H54 (cell line): ENCODE measurements at places on chromosomes 11 and 22.
A peak's percentile ranks its signal among the peaks of the same experiment; 100 is the strongest.

DNA sequence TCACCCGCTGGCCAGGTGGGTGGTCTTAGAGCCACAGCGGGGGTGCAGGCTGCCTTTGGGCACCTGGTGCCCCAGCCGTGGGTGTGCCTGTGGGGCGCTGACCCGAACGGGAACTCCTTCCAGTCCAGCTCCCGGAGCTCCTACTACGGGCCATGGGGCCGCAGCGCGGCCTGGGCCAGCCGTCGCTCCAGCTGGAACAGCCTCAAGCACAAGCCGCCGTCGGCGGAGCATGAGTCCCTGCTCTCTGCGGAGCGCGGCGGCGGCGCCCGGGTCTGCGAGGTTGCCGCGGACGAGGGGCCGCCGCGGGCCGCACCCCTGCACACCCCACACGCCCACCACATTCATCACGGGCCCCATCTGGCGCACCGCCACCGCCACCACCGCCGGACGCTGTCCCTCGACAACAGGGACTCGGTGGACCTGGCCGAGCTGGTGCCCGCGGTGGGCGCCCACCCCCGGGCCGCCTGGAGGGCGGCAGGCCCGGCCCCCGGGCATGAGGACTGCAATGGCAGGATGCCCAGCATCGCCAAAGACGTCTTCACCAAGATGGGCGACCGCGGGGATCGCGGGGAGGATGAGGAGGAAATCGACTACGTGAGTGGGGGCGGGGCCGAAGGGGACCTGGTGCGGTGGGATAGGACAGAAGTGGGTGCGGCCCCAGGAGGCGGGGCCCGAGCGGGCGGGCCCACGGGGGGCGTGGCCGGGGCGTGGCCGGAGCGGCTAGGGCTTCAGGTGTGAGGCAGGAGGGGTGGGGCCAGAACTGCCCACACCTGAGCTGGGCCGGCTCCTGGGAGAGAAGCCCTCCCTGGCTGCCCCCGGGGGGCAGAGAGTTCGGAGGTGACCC lies 91.5 kb downstream of the CACNA1I start:
- no peak for DNase-seq

DNA sequence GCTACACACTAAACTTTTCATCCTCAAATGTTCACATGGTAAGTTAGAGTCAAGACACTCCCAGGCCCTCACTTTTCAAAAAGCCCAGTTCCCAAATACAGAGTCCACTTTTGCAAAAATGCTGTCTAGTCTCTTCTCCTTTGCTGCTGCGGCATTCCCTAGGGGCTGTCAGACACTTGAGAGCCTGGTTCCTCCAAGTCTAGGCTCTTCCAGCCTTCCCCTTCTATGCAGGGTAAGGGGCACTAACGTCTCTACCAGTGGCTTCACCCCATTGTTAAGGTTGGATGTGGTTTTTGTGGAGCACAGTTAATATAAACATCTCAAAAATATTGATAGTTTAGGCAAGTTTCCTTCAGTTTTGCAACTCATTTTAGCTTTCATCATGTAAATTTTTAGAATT lies 181.5 kb downstream of the KIF18A start:
- no peak for DNase-seq

DNA sequence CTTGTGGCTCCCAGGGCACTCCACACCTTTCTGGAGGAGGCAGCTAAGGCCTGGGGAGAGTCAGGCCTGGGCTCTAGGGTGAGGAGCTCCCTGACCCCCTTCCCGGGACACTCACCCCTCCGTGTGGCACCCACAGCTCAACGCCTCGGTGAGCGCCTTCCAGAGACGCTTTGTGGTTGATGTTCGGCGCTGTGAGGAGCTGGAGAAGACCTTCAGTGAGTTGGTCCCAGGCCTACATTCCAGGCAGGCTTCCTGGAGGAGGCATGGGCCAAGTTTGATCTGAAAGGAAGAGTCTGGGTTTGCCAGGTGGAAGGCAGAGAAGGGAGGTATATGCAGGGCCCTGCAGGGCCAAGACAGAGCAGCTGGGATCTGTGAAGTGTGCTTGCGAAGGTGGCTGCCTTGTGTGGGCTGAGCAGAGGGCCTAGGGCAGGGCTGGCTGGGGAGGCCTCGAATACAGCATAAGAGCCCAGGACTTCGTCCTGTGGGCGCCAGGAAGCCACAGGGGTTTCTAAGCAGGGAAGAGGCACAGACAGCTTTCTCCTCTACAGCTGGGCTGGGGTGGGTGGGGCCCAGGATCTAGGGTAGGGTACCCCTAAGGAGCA lies 2.9 kb downstream of the TCIRG1 start:
- no peak for DNase-seq

DNA sequence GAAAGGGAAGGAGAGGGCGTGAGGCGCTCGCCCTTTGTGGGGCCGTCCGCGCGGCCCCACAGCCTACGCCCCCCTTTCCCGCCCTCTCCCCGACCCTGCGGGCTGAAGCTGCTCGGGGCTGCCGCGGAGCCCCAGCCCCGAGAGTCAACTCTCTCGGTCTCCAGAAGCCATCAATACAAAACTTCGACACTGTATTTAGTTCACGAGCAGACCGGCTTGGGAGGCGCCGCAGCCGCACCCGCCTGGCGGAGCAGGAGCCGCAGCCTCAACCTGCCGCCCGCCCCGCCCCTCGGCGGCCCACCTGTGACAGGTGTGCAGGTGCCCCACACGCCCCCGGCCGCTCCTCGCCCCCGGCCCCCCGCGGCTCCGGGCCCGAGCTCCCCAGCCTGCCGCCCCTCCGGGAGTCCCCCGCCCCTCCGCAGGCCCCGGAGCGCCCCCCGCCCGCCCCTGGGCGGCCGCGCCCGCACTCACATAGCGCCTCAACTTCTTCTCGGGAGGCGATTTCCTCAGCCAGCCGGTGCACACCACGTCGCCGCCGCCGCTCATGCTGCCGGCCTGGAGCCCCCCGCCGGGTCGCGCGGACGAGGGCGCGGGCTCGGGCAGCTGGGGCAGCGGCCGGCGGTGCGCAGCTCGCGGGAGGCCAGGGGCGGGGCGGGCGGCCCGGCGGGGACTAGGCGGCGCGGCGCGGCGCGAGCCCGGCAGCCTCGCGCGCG lies at the start of gene GAB2:
Gene GAB2 (minus strand): TSS at position 646 of the 713 bp plus-strand sequence. CDS start 100 bp downstream, at position 546.
- no peak for DNase-seq

GRCh38 chr22:35381424-35382009 lies 621 bp downstream of the HMOX1 start:
- DNase-seq, result no peak

GRCh38 chr11:6040874-6041273 lies 10.3 kb upstream of the OR56A1 start:
- no peak for DNase-seq

GRCh38 chr11:1763796-1764661 lies at the start of gene CTSD:
TSS of gene CTSD (minus strand) at chr11:1763927. CDS start at chr11:1763859, 68 bp downstream.
- peak; percentile 90 for DNase-seq

DNA sequence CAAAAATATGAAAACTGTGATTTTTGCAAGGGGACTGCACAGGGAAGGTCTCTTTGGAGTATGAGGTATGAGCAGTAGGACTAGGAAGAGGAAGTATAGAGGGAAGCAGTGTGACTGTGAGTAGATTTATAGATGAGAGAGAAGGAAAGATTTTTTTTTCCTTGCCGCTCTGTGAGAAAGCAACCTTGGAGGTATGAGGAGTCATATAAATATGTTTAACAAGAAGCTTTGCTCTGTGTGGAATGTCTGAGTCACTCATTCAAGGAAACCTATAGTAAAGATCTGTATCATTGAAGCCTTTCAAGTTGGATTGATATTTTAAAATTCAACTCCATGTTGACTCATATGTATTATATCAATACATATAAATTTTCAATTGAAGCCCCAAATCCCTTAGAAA lies 26.2 kb downstream of the DNHD1 start:
- DNase-seq, result peak; percentile 51

GRCh38 chr11:113034576-113034975 lies 73.4 kb downstream of the NCAM1 start:
- DNase-seq, result no peak

- DNase-seq, result no peak
Observed at GRCh38 chr11:121553806-121554205, 101.0 kb upstream of the SORL1-AS1 start.

DNA sequence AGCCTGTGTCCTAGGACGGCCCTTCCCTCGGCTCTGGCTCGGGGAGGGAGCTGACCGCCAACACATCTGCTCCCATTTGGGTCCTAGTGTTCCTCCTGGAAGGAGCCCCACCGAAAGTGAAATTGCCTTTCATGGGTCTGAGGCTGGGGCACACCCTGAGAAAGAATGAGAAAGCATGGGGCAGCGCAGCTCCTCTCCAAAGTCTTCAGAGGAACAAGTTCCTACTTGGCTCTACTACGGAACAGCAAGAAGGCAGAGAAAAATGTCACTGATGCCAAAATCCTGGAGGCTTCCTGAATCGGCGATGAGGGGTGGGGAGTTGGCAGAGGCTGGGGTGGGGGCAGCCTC lies 41.5 kb upstream of the MYEOV start:
- no peak for DNase-seq

- DNase-seq, result no peak
Observed at GRCh38 chr22:19232623-19233022, 54.1 kb upstream of the SLC25A1 start.

DNA sequence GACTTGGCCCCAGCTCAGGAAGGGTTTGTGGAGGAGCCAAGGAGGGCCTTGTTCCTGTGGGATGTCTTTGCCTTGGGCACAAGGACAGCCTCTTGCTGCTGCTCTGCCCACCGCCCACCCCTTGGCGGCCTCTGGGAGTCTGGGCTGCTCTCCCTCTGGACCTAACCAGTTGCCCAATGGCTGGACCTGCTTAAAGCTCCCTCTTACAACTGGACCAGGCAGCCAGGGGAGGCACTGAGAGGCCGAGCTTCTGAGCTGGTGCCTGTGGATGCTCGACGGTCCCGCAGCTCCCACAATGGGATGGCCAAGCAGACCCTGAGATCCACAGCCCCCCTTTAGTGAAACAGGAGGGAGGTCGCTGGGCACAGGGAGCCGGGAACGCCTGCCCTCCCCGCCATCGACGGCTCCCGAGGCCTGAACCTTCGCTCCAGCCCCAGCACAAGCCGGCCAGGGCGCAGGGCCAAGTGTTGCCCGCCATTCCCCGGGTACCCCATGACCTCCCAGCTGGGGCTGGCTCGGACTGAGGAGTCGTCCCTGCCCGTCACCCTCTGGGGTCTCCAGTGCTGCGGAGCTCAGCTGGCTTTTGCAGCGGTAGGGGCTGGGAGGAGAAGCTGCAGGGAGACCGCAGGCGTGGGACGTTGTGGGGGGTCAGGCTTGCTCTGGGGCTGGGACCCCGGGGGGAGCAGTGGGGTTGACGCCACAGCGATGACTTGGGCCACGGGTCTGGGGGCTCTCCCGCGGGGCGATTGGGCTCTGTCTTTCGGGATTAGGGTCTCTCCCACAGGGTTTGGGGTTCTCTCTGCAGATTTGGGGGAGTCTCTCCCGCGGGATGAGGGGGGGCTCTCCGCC lies 584 bp upstream of the GAL start:
- no peak for DNase-seq

DNA sequence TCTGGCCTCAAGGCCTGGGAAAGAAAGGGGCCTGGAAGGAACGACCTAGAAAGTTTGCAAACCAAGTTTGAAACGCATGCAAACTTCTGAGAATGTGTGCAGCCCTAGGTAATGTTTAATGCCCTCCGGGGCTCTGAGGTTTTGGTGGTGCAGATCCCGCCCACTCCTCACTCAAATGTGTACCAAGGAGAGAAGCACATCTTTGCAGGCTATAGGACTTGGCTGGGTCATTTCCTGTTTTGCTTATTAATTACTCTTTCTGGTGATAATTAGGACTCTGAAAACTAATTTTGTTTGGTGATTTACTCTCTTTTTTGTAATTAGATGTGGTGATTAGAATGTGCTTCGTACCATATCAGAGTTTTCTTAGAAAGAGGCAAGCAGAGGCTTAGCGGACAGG lies 625.9 kb upstream of the CADM1 start:
- DNase-seq, result no peak

DNA sequence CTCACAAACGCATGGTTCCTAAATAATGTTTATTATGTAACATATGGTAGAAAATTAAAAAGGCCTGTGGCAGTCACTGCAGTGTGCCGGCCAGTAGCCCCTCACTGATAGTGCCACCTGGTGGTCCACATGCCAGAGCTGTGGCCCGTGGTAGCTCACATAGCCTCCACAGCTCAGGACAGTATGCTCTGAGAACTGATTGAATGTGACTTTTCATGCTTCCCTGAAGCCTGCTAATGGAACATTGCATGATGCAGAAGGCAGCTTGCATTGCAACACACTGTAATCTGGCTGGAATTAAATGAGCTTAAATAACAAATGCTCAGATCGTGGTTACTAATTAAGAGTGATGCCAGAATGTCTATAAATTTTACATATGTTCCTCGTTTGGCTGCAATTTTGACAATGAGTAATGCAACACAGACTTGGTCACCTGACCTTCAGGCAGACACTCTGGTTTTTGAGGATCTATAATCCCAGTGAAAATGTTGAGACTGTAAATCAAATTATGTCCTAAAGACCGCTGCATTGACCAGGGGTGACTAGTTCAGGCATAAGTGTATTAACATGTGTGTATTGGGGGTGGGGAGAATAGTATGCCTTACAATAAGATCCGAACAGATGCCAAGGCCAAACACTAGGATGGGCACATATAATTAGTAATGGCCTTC lies 566.4 kb downstream of the METTL15 start:
- DNase-seq, result no peak

DNA sequence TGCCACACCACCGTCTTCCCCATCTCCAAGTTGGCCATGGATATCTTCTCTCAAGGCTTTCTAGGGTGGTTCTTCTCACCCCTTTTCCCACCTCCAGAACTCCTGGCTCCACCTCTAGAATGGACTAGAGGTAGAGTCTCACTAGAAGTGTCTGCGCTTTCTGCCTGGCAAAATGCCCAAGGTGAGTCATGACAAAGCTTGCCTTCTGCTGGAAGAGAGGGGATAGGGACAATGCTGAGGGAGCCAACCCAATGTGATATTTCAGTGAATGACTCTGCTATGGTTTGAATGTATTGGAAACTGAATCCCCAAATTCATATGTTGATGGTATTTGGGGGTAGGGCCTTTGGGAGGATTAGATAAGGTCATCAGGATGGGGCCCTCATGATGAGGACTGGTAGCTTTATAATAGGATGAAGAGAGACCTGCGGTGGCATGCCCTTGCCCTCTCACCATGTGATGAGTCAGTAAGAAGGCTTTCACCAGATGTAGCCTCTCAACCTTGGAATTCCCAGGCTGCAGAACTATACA lies 4.1 kb upstream of the CD82 start:
- no peak for DNase-seq
